ENCODE measurements at places on chromosomes 3 and 15.

DNA sequence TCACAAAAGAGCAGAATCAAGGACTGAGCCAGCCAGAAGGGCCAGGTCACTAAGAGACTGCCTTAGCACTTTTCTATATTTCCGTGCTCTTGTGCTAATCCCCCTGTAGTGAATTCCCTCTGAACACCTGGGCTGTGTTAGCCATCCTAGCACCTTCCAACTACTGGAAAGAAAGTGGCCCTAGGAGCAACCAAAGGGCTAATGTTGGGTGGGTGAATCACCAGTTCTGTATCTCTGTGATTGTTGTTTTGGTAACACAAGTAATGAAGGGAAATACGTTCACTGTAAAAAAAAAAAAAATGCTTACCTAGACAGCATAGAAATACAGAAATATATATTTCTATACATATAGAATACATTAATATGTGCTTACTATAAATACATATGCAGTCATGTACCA, 43.9 kb downstream of the PXYLP1 start:
- DNase-seq, result no peak

- no peak for DNase-seq
These were observed 2.2 kb upstream of the INTS14 start for GRCh38 chr15:65612949-65613744.

DNA sequence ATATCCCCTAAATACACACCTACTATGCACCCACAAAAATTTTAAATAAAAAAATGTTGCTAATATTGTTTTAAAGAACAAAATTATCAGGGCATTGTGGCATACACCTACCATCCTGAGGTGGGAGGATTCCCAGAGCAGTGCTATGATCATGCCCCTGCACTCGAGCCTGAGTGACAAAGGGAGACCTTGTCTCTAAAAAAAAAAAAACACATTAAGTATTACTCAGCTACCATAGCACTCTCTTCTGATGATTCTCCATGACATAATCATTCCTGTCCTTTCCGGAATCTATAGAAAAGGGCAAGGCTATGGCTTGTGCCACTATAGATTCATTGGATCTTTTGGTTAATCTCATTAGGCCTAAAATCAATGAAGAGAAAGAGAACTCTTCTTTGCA, 77.4 kb downstream of the ACAP2 start:
- DNase-seq, result no peak

DNA sequence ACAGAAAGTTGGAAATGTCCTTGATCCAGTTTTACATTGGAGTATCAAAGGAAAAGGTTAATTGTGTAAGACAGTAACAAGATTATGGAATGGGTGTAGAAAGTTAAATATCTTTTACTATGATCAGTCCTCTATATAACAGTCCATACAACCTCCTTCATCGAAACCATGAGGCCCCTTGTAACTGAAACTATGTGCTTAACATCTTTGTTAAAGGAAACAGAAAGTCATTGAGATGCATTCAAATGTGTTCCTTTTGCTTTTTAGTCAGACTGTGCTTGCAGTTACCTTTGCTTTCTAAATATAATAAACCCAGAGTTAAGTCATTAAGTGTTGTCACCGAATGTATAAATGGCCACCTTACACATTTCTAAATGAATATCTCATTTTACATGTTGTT, 1298.5 kb downstream of the ROBO2 start:
- no peak for DNase-seq

- DNase-seq, result no peak
These were observed 2.2 kb downstream of the CHRNB4 start for GRCh38 chr15:78638658-78639314.

DNA sequence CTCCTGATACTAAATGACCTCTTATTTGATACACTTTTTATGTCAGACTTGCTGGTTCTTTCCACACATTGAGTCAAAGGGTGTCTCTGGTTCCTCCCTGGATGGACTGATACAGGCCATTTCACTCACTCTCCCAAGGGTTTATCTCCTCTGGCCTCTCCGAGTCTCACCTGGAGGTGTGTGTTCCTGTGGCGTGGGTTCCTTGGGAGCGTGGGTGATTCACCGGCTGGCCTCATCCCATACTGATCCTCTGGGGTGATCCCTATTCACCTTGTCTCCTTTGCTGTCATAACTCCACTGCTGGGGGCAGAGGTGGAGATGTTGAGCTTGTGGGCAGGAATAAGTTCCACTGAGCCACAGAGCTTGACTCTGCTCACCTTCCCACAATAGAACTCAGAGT, 61.1 kb downstream of the ST6GAL1 start:
- DNase-seq, result no peak

GRCh38 chr3:37072892-37073291, 79.6 kb downstream of the MLH1 start:
- no peak for DNase-seq

- DNase-seq, result no peak
These were observed 6.4 kb upstream of the ADAM10 start for GRCh38 chr15:58755956-58756355.

DNA sequence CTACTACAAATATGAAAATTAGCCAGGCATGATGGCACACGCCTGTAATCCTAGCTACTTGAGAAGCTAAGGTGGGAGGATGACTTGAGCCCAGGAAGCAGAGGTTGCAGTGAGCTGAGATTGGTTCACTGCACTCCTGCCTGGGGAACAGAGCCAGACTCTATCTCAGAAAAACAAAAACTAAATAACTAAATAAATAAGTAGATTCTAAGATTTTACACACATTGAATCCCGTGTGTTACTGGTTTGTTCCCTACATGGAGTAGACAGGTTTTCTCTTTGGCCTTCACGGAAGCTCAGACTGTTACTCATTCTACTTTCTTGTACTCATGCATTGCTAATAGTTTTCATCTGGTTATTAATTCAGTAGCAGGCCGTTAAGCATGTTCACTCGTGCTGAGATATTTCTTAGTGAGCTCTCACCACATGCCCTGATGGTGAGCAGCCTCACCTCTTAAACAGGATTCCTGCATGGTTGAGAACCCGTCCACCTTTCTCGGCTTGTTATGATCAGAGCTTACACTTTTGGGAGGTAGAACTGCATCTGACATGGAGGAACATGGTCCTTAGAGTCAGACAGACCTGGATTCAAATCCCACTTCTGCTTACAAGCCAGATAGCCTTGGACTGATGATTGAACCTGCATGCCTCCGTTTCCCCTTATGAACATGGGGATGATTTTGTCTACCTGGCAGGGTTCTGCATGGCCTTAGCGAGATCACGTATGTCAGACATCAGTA, 49.1 kb downstream of the CMTM7 start:
- DNase-seq, result no peak

GRCh38 chr3:155743606-155744005, 1.3 kb downstream of the PLCH1 start:
- no peak for DNase-seq

DNA sequence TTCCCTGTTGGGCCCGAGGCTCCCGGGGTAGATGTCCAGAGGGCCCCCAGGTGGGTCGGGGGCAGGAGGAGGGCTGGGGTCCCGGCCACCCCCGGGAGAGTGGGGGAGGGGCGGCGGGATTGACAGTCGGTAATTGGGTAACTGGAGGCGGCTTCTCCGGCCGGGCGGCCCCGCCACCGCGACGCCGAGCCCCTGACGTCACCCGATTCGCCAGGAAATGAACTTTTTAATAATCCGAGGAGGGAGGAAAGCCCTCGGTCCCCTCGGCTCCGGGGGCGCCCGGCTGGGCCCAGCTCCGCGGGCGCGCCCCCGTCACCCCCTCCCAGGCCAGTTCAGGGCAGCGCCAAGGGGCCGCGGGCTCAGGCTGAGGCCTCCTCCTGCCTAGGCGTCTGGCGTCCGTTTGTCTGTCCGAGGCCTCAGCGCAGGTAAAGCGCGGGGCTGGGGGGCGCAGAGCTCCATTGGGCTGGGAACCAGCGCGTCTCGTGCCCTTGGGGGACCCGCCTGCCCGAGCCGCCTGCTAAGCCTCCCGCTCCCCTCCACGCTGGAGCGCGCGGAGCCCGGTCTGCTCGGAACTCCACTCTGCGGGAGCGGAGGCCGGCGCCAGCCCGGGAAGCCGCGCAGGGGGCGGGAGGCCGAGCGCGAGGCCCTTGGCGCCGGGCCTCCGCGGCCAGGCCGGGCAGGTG, 3.9 kb downstream of the GATA2 start:
- DNase-seq, result no peak

DNA sequence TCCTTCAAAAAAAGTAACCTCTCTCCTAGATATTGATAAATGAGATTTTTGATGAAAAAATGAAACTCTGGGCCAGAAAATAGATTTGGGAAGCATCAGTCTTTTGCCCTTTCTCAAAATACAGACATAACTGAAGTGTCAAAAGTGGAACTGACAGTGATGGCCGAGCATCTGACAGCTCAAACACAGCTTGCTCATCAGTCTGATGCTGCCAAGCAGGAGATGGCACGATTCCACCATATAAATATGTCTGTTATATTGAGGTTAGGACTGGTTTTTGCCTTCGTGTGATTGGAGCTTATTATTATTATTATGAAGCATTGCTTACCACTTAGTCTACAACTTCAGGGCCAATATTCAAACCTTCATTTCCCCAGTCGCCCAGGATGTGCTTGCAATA, 152.6 kb upstream of the EPHA3 start:
- no peak for DNase-seq

DNA sequence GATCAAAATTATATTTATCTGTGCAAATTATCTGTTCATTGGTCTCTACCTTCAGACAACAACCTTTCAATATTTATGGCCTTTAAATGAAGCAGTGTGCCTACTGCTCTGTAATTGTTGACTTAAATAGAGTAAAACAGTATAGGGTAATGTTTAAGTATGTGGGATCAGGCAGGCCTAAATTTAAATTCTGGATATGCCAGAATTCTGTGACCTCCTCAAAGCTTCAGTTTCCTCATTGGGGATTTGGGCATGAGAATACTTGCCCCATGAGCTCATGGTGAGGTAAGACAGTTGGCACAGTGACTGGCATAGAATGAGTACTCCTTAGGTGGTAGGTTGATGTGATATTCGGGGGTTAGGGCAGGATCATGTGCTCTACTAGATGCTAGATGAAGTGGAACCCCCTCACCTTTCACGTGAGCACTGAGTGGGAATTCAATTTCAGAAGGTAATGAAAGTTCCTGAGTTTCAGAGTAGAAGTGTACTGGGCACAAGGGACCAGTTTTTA, 14.9 kb downstream of the ARL8B start:
- no peak for DNase-seq

- DNase-seq, result no peak
These were observed 38.8 kb downstream of the PIGB start for GRCh38 chr15:55357774-55358173.

DNA sequence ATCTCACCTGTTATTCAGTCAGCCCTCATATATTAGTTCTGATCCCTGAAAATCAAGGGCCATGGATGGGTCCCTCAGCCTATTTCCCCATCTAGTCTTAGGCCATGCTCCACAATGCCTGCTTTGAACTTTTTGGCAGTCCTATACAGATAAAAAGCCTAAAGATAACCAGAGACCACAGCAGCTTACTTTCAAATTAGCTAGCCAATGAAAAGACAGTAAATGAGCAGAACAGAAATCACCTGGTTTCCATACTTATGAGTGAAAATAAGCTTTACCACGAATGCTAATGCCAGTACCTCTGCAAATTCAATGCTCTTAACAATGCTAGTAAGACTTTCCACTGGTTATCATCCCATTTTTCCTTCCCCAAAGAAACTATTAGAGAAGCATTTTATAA, 141.6 kb upstream of the SPRED1 start:
- DNase-seq, result no peak

GRCh38 chr3:39191773-39192172, 622 bp downstream of the XIRP1 start:
- DNase-seq, result no peak

GRCh38 chr3:65749066-65749465, 289.7 kb downstream of the MAGI1 start:
- no peak for DNase-seq

GRCh38 chr3:26638113-26638512, 15.5 kb downstream of the LRRC3B start:
- DNase-seq, result no peak

- DNase-seq, result no peak
These were observed 77.4 kb upstream of the ANKRD28 start for GRCh38 chr3:15875016-15875689.

Data from head of caudate nucleus (tissue), 42 donors.